Activated effector memory CD4-positive, alpha-beta T cell treated with Interleukin-2 at 50 U/mL for 16 hours (primary cell): ENCODE measurements at places on chromosomes 7 and 10.

DNA sequence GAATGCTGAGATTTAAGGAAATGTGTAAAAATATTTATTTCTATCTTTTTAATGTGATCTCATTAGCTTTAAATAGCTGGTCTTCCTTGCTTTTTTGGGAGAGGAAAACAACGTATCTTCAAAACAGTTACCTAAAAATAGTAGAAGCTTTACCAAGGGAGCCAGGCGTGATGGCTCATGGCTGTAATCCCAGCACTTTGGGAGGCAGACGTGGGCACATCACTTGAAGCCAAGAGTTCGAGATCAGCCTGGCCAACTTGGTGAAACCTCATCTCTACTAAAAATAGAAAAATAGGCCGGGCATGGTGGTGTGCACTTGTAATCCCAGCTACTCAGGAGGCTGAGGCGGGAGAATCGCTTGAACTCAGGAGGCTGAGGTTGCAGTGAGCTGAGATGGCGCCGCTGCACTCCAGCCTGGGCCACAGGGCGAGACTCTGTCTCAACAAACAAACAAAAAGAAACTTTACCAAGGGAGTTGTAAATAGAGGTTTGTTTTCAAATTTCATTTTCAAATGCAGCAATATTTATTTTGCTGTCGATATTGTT, 48.4 kb upstream of the ITGB1 start:
- DNase-seq, result no peak

DNA sequence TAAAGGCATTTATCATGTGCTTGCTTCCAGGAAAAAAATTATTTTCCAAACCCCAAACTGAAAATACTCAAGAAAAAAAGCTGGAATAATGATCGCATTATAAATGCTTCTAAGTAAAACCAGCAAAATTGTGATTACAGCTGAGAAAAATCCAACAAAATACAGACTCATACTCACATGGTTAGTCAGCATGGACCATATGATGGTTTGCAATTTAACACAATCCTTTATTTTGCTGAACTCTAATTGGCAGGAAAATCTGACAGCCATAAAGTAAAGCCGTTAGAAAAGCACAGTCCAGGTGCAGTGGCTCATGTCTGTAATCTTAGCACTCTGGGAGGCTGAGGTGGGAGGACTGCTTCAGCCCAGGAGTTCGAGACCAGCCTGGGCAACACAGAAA, 59.6 kb downstream of the BRI3 start:
- no peak for DNase-seq

- DNase-seq, result no peak
These were observed 119.5 kb downstream of the CFAP58 start for GRCh38 chr10:104472957-104473745.

DNA sequence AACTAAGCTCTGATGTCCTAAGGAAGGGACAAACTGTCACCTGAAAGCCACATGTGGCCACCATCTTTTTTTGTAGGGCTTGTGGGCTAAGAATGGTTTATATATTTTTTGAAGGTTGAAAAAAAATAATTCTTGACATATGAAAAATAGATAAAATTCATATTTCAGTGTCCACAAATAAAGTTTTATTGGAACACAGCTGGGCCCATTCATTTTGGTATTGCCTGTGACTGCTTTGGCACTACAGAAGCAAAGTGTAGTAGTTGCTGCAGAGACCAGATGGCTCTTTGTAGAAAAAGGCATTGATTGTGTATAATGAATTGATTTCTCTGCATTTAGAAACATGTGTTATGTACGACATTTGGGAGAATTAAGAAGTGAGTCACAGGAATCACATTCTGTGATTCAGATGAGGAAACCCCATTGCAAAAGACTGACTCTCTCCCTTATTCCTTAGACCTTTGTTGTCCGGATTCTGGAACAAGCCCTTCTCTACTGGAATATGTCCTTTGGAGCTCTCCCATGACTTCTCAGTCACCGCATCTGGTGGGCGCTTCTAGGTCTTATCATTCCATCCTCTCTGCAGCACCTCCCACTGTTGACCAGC, 438.7 kb downstream of the LRMDA start:
- DNase-seq, result no peak

- DNase-seq, result no peak
These were observed 48.2 kb upstream of the ODAD2 start for GRCh38 chr10:28047061-28047460.
